Anterior cingulate cortex (tissue), 58 donors: ENCODE measurements at places on chromosomes 12 and 14.

DNA sequence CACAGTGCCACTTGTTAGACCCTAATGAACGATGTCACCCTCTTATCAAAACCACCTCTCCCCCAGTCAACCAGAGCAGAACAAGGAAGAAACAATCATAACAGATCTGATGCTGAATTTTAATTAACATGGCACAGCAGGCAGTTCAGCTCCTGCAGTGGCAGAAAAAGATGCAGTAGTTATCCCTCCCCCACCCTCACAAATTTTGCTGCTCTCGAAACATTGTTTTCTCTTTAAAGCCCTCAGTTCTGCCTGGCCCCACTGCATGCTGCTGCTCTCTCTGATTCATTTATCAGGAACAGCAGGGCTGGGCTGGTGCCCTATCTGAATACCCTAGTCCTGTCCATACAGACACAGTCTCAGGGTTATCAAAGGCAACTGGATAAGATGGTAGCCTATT is 12.2 kb downstream of the CCDC175 start:
- DNase-seq, result no peak

DNA sequence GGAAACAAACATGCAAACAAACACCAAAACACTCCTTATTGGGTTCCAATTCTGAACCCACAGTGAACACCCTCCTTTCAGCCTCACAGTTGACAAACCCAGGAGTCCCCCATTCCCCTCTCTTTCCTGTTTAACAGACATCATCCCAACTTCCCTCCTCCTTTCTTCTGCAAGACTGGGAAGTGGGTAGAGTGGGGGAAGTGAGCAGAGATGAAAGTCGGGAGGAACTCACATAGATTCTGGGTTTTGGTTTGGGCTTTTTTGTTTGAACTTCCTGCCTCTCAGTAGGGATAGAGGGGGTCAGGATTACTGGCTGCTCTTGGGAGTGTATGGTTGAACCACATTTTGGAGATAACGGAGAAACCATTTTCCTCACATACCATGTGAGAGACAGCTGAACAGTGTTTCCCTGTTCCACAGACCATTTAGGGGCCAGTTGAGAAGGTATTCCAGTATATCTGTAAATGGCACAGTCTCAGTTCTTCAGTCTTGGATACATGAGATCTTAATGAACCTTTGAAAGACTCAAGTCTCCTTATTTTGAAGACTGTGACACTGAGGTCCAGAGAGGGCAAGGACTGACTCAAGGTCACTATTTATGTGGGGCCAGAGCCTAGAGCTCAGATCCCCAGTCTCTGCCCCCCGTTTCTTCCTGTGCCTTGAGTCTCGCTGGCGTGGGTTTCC is 3.9 kb upstream of the GPR84 start:
- no peak for DNase-seq

DNA sequence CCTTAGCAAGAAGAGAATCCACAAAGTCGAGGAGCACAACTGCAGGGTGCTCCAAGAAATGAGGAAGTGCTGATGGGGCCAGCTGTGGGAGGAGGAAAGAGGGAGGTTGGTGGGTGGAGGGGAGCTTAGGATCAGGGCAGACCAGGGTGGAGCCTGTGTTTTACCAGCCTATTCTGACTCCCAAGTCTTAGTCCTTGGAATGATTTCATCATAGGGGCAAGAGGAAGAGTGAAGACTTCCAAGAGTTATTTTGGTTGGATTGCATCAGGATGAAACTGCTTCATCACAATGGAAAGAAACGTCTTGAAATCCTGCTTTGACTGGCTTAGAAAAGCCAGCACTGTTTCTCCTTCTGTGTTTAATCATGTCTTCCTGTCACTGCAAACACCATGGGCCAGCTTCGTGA is 194.0 kb downstream of the DPF3 start:
- no peak for DNase-seq

- DNase-seq, result no peak
Measured at GRCh38 chr14:75821831-75822521, 159.8 kb downstream of the TGFB3 start.

DNA sequence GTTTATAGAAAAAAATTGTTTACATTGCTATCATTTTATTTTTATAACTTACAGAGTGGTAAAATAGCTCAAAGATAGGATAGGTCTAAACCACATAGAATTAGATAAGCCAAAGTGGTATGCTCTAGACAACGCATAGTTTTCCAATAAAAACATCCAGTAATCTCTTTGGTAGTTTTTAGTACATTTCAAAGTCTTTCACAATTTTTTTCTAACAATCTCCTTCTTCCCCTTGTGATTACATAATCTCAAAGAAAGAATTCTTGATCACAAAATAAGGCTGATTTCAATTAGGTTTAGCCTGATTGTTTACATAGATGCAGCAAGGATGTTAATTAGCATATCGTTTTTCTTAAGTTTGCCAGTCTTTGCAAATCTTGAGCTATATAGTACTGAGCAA is 460.0 kb downstream of the FUT8 start:
- no peak for DNase-seq

DNA sequence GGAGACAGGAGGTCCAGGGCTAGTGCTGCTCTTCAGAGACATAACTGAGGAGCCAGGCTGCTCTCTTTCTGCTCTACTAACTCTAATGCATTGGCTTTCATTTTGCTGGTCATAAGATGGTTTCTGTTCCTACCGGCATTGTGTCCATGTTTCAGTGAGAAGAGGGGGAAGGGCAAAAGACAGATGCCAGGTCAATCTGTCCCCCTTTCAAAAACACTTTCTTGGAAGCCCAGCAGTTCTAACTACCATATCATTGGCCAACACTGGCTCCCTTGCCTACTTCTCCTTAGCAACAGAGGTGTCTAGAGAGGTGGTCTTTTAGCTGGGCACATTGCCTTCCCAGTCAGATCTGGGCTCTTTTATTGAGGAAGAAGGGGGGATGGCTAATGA is 63.9 kb downstream of the TGFB3 start:
- DNase-seq, result no peak

DNA sequence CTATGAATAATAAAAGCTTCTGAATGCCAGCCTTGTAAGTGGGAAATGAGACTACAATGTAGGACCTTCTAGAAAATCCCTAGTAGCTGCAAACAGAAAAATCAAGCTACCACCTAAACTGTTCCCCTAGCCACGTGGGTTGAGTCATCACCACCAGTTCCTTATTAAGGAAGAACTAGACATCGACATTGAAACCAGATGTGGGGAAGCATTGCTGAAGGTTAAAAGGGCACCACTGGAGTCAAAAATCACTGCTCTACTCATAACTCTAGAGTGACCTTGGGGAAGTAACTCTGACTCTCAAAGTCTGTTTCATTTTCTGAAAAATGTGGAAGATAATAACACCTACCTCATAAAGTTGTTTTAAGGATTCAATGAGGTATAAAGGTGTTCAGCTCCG is 9.4 kb upstream of the CNIH1 start:
- no peak for DNase-seq

DNA sequence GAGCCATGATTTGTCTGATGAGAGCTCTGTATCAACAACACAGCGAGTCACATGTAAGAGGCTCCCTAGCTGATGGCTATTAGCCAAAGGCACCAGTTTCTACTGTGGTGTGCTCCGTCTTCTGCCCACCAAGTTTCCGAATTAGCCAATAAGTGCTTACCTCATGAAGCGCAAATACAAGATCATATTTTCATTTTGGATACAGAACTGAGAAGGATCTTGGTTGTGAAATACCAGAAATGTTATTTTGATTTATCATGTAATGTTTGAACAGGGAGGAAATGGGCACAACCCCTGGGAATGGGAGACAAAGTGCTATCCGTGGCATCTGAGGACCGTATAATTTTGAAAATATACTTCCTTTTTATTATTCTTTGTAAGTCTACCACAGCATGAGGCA is 234.3 kb downstream of the DACT1 start:
- no peak for DNase-seq

GRCh38 chr12:120651821-120652220 is 11.4 kb downstream of the CABP1 start:
- DNase-seq, result no peak

GRCh38 chr14:33250963-33251362 is 312.3 kb downstream of the NPAS3 start:
- no peak for DNase-seq

GRCh38 chr12:8082808-8083100 is 680 bp downstream of the NECAP1 start:
- DNase-seq, result no peak

DNA sequence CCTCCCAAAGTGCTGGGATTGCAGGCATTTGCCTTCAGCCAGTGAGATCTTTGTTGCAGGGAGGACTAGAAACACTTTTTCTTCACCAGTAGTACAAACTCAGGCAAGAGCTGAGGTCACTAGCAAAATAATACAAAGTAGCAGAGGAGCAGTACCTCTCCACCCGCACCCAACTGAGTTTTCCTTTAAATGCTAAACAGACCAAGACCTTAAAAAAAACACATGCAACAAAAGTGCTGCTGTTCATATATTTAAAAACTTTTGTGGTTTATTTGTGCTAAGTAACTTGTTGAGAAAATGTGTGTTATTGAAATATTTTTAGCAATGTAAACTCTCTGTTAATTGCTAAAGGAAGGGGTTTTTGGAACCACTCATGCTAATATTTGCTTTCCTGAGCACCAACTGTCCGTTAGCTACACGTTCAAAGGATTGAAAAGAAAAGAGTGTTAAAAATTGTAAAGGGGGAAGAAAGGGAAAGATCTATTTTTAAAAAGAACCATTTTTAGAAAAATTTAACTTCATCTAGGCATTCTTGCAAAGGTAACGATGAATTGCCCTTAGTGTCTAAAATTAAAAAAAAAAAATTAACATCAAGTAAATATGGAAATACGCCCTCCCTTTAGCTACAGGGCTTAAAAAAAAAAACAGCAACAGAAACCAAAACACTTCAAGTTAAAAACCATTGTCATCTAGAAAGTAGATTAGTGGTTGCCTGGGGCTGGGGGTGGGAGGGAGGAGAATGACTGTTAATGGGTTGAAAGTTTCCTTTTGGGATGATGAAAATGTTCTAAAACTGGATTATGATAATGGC is 114.0 kb upstream of the KRAS start:
- no peak for DNase-seq

- no peak for DNase-seq
Measured at GRCh38 chr12:1781772-1782171, 38.6 kb upstream of the LRTM2 start.

DNA sequence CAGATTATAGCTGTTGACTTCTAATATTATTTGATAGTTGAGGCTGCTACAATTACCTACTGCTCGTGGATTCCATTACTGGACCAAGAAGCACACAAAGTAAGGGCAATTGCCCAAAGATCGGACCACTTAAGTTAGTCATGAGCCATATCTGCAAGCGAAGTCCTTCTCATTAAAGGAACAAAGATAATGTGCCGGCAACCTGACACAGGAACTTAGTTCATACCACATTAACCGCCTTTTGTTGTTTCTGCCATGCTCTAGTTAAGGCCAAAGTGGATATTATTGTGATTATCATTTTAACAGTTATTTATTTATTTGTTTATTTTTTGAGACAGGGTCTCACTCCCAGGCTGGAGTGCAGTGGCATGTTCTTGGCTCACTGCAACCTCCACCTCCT is 38.1 kb upstream of the TMED10 start:
- no peak for DNase-seq

DNA sequence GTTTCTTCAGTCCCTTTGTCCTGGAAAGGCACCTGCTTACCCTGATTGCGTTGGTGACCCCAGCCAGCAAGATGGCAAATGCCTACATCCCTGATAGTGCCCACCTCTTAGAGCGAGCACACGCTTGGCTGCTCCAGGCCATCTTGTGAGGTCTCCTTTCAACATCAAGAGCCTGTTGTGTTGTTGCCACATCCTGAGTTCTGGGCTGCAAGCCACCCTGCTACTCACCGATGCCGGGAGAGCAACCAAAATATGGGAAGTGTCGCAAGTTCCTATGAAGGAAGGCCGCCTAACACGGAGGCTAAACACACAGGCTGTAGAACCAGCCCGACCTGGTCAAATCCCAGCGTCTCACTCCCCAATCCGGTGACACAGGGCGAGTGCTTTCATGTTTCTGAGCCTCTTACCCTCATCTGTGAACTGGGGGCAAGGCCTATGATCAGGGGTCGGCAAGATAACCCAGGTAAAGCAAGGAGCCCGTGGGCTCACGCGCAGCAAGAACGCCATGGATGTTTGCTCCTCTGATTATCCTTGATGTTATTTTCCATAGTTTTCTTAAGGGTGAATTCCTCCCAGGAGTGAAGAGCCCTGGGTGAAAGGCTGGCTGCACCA is 98.4 kb downstream of the LGMN start:
- no peak for DNase-seq

DNA sequence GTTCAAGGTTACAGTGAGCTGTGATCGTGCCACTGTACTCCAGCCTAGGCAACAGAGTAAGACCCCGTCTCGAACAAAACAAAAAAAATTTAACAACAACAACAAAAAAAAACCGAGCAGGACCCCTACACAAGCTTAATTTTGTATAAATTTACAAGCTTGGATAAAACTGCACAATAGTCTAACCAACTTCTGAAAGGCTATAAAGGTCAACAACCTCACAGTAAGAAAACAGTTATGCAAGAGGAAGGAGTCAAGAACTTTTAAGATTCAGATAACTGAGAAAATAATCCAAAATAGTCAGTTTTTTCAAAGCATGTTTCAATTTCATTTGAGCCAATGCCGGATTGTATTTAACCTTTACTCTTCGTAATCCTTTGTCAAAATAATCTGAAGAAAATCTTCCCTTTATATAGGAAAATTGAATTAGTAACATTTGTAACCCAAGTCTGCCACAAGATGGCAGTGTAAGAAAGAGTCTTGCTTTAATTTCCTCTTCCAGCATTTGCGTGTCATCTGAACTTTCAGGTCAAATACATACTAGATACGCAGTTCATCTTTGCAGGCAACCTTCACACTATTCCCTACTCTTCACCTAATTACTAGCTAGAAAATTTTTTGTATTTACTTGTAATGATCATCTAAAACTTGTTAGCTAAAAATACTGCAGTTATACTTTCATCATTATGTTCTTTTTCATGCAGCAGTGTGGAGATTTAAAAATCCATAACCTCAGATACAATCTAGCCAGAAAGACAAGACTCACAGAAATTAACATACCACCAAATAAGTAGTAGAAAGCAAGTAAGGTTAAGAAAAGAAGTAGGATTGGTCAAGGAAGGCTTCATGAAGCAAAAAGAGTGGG is 5.8 kb downstream of the CCNB1IP1 start:
- DNase-seq, result no peak

- DNase-seq, result no peak
Measured at GRCh38 chr12:50081096-50081808, 3.9 kb upstream of the SMARCD1 start.

- DNase-seq, result no peak
Measured at GRCh38 chr12:82910246-82910893, 223.7 kb downstream of the TMTC2 start.

DNA sequence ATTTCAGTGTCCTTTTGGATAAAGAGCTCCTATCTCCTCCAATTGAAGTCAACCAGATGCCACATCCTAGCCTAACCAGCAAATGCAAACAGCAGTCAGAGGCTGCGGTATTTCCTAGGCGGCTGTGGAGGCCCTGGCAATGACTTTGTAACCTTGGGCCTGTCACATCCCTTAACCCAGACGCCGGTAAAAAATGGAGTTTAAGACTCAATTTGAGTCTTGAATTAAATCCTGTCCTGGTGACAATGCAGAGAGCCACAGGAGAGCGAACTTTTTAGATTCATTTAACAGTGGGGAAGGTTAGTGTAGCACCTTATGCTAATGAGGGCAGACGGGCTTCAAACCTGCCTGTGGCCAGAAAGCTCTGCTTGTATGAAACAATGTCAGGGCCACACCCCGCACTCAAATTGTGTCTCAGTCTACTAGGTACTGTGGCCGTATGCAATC is 1.3 kb downstream of the C12orf75 start:
- DNase-seq, result no peak

GRCh38 chr14:100120522-100121269 is 38.7 kb downstream of the DEGS2 start:
- DNase-seq, result no peak
